RPMI8226 (cell line): ENCODE measurements at places on chromosomes 2 and 18.
A peak's percentile ranks its signal among the peaks of the same experiment; 100 is the strongest.

- DNase-seq, result no peak
These were observed 118.4 kb downstream of the SH3BP4 start for GRCh38 chr2:235070063-235070706.

DNA sequence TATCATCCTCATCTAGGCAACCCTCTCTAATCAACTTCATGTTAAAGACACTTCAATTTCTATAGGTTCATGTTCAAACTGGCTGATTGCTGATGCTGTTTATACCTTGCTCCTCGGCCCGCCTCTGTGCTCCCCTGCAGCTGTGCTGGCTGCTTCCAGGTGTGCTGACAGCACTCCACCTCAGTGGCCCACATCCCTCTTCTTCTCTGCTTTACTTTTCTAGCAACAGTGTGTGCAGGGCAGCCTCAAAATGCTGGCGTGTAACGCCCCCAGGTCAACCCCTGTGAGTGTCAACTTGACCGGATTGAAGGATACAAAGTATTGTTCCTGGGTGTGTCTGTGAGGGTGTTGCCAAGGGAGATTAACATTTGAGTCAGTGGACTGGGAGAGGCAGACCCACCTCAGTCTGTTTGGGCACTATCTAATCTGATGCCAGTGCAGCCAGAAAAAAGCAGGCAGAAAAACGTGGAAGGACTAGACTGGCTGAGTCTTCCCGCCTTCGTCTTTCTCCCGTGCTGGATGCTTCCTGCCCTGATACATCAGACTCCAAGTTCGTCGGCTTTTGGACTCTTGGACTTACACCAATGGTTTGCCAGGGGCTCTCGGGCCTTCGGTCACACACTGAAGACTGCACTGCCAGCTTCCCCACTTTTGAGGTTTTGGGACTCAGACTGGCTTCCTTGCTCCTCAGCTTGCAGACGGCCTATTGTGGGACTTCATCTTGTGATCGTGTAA lies 94.7 kb downstream of the COL6A3 start:
- no peak for DNase-seq

DNA sequence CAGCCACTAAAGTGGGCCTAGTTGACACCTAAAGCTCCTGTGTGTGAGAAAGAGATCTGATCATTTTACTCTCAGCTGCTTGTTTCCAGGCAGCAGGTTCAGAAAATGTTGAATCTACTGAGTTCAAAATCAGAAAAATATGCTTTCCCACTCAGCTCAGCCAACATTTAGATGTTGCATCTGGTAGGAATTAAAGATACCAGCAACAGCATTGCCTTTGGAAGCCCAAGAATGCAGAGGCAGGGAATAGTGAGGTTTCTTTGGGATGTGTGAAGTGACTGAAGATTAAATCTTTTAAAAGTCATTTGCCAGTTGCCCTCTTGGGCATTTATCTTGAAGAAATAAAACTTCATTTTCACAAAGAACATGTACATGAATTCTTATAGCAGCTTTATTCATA lies 33.9 kb upstream of the DOCK10 start:
- no peak for DNase-seq

DNA sequence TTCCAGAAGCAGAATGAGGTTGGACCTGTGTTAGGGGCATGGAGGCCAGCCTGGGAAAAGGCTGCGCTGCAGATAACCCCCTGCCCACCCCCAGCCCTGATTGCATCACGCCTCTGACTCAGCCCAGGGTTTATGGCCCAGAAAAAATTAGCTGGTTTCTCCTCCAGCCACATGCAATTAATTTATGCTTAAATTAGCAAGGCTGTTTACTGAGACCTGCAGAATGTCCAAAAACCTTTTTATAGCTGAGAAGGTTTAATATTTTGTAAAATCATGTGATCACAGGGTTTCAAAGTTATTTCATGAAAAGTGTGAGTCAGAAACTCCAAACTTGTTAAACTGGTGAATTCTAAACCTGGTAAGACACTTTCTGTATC lies 123.1 kb upstream of the HDAC4 start:
- no peak for DNase-seq

DNA sequence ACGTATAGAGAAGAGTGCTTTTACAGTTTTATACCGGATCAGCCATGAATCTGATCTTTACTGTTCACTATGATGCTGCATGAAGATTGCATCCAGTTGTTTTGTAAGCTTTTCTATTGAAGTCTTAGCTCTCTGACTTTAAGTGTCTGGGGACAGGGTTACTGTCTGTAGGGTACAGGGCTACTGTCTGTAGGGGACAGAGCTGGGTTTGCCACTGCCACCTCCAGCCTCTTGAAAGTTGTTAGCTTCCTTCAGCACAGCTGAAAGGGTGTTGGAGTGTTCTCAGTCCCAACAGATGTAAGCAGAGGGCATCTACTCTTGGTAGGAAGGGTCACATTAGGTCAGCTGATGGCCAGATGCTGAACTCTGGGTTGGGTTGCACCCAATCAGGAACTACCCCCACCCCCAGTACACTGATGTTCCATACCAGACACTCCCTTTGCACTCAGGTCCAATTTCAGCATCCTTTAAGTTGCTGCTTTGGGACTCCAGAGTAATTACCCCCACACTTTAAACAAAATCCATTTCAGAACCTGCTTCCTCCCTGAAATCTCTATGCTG lies 58.0 kb downstream of the MYL12B start:
- no peak for DNase-seq

- DNase-seq, result no peak
These were observed 2.6 kb downstream of the IL18RAP start for GRCh38 chr2:102425441-102426132.

DNA sequence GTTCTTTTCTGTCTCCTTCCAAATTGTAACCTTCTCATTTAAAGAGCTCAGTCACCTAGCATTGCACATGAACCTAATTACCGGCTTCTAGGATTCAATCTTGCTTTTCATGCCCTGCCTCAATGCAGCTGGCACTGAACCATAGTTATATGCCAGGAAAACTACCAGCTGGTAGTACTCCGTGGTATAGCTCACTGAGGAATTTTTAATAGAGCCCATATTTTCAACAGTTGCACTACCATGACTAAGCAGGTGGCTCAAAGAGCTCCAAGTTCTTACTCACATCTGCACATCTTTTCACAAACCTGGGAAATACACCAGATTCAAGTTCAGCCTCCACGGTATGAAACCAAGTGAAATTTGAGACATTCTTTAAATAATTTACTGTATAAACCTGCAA lies 363.5 kb downstream of the GRB14 start:
- no peak for DNase-seq

DNA sequence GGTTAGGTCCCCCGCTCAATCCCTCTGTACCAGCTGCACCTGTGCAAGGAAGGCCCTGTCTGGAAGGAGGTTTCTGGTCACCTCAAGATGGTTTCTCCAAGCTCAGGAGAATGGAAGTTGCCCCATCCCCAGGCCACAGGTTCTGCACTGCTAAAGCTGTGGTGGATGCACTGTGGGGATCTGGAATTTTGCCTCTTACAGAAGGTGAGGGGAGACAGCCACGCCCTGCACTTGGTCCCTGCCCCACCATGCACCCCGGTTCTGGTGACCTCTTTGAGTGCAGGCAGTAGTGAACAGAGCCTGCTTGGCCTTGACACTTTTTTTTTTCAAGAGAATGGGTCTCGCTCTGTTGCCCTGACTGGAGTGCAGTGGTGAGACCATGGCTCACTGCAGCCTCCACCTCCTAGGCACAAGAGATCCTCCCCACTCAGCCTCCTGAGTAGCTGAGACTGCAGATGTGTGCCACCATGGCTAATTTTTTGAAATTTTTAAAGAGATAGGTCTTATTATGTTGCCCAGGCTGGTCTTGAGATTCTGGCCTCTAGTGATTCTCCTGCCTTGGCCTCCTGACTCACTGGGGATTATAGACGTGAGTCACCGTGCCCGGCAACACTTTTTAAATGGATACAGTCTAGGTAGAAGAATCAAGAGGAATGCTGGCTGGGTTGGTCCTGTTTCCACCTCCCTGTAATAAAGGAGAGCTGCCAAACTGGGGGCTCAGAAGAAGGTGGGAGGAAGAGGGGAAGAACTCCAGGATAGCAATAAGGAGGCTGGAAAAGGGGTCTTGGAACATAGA lies 5.8 kb upstream of the NT5DC4 start:
- DNase-seq, result no peak

GRCh38 chr2:86778957-86779356 lies 11.8 kb downstream of the CD8A start:
- DNase-seq, result no peak

DNA sequence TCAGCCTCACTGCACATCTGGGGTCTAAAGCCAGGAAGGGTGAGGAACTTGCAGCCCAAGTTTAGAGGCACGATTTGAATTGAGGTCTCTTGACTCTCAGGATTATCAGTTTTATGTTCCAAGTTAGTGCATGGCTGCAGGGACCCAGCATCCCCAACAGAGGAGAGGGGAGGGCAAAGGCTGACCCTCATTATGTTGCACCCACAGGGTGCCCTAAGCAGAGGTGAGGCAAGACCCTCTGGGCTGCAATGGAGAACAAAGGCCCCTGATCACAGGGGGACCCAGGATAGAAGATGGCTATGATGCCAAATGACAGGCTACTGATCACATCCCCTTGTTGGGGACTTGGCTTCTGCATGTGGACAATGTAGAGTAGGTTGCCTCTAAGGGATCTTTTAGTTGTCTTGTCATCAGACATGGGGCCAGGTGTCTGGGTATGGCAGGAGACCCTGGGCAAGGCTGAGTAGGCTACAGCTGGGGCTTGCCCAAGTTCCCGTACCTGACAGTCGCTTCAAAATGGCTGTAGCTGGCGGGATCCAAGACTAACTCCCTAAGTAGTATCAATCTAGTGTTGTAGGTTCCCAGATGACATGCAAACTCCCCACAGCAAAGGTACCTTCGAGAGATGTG lies 4.5 kb upstream of the GDF7 start:
- no peak for DNase-seq

GRCh38 chr18:76558881-76559667 lies 64.0 kb upstream of the ZNF516 start:
- no peak for DNase-seq

GRCh38 chr18:42719221-42719620 lies 396.3 kb downstream of the RIT2 start:
- DNase-seq, result no peak

GRCh38 chr2:161085149-161085548 lies 75.1 kb upstream of the TANK start:
- DNase-seq, result no peak

GRCh38 chr2:62461707-62462106 lies 44.3 kb downstream of the TMEM17 start:
- no peak for DNase-seq

DNA sequence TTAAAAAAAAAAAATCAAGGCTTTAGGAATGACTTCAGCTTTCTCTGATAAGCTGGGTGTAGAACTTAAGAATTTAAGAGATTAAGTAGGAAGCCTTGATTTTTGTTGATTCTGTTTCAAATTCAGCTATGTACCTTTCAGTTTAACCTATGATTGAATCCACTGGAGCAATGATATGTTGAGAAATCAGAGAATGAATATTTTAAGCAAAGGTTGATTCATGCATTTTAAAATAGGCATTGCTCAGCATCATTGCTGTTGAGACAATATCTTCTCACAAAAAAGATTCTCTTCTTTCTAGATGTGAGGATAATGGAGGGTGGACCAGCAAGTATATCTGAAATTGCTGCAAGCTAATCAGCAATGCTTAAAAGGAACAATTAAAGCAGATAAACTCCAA lies 109.8 kb downstream of the MAP3K20 start:
- no peak for DNase-seq

- DNase-seq, result no peak
These were observed 12.8 kb downstream of the IL18RAP start for GRCh38 chr2:102435741-102436140.

GRCh38 chr2:128195435-128195984 lies 104.5 kb downstream of the UGGT1 start:
- DNase-seq, result no peak

DNA sequence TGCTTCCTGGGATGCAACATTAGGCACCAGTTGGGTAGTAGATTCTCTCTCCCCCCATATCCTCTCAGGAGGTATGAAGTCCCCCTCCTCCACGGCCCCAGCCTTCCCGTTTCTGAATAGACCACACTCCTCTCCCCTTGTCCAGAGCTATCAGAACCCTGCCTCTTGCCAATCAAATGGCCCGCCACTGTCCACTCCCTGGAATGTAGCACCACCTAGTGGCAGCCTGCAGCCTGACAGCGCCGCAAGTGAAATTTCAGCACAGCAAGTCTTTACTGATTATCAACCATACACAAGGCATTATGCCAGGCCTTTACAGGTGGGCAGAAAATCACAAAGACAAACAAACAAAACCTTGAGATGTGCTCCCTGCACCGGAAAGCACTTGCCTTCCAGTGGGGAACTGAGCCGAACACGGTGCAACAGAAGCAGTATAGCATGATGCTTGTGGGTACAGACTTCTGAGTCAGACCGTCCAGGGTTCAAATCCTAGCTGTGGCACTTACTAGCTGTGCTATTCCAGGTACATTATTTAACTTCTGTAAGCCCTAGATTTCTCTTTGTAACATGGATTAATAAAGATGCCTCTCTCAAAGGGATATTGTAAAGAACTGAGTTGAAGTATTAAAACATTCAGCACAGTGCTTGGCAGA lies 174.0 kb downstream of the SMAD2 start:
- DNase-seq, result peak; percentile 73

DNA sequence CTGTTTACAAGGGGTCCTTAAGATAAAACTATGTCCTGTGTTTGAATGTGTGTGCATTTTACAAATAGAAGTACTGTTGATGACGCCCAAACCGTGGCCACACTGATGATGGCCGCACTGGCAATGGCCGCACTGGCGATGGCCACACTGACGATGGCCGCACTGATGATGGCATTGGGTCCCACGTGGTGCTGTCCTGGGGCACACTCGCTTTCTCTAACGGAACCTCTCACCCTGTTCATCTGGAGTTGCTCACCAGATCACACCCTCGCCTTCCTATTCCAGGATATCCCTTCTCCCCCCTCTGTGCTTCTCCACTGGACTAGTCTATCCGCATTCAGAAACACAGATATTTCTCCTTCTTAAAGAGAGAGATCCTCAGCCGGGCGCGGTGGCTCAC lies 192.4 kb downstream of the EIPR1 start:
- DNase-seq, result no peak

GRCh38 chr2:227774011-227774624 lies 28.4 kb downstream of the SCYGR8 start:
- no peak for DNase-seq

GRCh38 chr2:196566961-196567666 lies 72.4 kb upstream of the CCDC150 start:
- DNase-seq, result peak; percentile 86
